Body of pancreas (tissue), 4 donors: ENCODE measurements at places on chromosomes 1 and 21.

DNA sequence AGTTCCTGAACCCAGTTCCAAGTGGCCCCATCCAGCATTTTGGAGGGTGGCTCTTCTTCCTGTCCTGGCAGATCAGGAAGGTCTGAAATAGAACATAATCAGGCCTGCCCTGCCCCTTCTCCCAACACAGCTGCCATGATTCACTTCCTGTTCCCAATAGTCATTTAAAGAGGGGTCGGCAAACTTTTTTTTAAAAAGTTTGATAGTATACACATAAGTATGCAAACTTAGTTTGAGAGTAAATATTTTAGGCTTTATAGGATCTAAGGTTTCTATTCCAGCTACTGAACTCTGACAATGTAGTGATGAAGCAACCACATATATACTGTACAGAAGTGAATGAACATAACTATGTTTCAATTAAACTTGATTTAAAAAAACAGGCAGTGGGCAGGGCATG, 66.4 kb downstream of the LUZP1 start:
- DNase-seq, result no peak

- DNase-seq, result no peak
These were observed 55.9 kb upstream of the GRHL3 start for GRCh38 chr1:24263211-24263610.

DNA sequence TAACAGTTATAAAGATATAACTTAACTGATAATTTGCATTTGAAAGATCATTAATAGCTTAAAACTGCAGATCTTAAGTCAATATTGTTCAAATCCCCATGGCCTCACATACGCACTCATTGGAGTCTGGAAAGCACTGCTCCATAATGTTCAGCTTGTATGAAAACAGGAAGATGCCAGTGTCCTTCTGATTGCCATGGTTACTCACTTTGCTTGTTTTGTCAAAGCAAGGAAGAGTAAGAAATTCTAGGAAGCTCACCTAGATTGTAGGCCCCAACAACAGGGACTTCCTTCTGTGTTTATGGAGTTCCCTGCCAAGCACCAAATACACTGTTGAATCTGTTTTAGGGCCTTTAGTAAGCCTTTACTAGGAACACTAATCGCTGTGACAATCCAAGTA, 10.9 kb downstream of the GAS5 start:
- no peak for DNase-seq

- peak; percentile 33 for DNase-seq
These were observed 24.2 kb upstream of the PHTF1 start for GRCh38 chr1:113783254-113784103.

- DNase-seq, result no peak
These were observed 83.2 kb downstream of the PLXNA2 start for GRCh38 chr1:208161005-208161404.

DNA sequence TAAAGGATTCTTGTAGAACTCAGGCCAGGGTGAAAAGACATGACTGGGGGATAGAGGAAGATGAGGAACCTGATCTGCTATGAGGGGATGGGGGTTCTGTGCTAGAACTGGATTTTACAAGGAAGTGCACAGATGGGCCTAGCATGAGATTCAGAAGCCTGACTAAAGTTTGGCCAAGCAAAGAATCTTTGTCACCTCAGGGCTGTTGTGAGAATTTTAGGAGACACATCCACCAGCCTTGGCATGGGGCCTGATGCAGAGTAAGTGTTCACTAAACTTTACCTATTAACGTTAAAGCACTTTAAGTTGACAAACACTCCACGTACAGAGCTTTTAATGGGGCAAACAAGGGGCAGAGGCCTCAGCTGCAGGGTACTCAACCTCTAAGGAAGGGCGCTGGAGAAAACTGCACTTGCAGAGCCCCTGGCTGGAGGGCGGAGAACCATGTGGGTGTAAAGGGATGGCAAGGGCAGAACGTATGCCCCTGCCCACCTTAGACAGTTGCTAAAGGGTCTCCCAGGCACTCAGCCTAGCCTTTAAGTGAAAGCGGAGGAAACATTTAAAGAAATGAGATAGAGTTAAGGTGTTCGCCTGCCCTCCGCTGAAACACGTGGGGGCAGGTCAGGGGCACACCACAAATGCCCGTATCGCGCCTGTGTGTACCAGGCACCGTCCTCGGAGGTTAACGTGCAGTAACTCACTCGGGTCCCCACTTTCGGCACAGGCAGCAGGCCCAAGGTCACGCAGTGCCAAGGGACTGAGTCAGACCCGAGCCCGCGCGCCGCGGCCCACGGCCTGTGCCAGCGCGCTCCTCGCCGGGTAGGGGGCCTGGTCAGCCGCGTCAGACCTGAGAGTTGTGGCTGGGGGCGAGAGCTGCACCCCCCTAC, 990 bp upstream of the MRPS6 start:
- DNase-seq, result peak; percentile 67

GRCh38 chr1:11321656-11322491, 48.9 kb downstream of the UBIAD1 start:
- DNase-seq, result no peak

DNA sequence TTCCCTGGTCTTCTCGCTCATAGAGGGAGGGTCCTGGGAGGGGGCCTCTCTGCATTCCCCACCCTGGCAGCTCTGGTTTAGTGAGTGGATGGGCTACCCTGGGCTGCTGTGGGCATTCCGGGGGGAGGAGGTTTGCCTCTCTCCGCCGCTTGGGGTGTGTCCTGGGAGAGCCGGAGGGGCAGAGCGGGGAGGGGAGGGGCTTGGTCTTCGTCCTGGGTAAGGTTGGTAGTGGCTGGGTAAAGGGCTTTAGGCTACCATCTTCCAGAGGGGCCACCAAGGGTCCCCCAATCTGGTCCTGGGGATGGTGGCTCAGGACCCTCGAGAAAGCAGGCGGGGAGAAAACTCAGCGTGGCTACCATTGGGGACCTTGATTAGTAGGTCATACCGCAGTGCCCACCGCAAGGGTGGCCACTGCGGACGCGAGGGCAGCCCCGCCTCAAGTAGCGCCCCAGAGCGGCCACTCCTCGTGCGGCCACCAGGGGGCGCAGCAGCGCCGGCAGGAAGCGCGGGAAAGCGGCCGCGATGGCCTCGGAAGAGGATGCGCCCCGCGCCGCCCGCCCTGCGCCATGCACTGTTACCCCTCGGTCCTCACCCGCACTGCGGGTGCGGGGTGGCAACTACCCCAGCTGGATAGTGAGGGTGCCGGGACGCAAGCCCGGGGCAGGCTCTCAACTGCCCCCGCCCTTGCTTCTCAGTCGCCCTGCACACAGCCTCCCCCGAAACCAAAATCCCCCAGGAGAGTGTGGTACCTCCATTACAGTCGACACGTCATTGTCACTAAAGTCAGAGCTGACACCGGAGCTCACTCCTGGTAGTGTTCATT, 44.1 kb upstream of the SLC25A33 start:
- DNase-seq, result peak; percentile 68

- DNase-seq, result no peak
These were observed 6.3 kb downstream of the SLAMF1 start for GRCh38 chr1:160640359-160641123.

- no peak for DNase-seq
These were observed 36.6 kb upstream of the POU2F1 start for GRCh38 chr1:167184081-167184480.

GRCh38 chr1:218556016-218556415, 210.9 kb downstream of the TGFB2 start:
- DNase-seq, result no peak

DNA sequence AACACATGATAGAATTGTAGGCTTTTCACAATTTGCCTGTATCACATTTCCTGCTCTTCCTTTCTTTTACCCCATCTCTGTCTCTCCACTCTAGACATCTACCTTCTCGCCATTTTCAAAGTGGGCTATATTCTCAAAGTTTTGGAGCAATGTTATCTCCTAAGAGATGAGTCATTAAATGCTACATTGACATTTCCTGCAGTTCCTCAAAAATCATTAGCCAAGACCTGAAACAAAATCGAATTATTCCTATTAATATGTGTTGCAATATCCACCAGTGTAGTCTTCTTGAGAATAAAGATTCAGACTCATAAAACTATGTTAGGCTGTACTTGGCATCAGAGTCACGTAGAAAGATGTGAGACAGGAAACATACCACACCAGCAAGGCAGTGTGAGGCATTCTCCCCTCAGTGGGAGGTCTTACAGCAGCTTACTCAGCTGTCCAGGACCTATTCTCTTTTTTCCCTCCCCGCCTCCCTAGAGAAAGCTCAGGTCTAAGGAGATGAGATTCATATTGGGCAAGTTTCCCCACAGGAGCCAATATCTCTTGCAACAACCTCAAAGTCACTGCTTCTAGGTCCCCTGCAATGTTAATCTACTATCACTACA, 38.8 kb downstream of the FRRS1 start:
- no peak for DNase-seq

DNA sequence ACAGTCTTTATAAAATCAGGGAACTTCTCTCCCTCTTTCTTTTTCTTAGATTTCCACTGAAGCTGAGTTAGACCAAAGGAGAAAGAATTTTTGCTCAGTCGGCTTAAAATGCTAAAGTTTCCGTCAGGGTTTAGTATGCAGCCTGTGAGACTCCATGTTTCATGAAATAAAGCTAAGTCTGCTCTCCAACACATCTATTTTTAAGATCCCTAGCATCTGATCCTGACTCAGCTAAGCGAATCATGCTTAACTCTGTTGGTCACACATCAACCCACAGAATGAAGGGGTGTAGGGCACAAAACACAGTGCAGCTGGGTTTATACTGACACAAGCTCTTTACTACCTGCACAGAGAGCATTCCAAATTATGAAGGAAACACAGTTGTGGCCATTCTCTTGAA, 102.4 kb upstream of the ZNF281 start:
- no peak for DNase-seq

GRCh38 chr1:84506729-84507453, 510 bp upstream of the GNG5 start:
- no peak for DNase-seq

GRCh38 chr21:42159560-42160110, 59.3 kb upstream of the ABCG1 start:
- no peak for DNase-seq

DNA sequence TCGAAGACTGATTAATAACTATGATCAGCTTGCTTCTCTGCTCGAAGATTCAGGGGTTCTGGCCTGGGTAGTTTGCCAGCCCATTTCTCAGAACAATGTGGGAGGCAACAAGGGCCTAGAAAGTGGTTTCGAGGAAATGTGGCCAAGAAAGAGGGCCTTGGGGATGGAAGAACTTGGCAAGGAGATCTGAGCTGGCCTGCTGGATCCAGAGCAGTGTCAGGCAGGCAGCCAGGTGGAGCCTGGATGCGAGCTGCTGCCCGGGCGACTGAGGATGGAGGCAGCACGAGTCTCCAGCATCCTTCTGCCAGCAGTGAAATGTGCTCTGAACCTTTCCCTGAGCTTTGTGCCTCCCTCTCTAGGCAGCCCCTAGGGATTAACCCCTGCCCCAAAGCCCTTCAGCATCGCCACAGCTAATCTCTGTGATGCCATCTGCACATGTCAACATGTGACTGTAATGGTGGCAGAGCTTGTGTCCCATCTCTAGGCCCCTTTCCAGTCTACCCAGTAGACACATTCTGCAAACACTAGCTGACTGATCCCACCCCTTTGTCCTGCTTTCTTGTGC, 61.0 kb upstream of the NEK2 start:
- no peak for DNase-seq

DNA sequence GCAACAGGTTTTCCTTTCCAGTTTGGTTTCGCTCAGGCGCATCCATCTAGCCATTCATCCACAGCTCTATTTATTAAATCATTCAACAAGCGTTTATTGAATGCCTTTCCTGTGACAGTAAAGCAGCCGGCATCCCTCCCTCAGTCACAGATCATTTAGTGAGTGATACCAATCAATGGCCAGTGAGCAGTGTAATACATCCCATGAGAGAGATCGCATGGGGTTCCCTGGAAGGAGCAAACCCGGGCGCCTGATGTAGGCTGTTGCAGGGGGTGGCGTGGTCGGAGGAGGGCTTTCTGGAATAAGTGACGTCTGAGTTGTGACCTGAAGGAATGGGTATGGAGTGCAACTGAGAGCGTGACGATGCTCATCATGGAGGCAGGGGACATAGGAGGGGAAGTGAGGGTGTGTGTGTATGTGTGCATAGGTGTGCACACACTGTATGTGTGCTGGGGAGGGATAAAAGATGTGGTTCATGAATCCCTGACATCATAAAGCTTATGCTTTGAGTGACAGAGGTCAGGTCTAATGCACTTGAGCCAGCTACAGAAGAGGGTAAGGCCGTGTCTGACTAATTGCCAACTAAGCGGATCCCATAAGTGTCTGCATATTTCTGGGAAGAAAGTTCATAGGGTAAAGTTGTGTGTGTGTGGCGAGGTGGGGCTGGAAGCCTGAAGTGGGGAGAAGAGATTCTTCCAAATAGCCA, 6.6 kb downstream of the FCMR start:
- no peak for DNase-seq

DNA sequence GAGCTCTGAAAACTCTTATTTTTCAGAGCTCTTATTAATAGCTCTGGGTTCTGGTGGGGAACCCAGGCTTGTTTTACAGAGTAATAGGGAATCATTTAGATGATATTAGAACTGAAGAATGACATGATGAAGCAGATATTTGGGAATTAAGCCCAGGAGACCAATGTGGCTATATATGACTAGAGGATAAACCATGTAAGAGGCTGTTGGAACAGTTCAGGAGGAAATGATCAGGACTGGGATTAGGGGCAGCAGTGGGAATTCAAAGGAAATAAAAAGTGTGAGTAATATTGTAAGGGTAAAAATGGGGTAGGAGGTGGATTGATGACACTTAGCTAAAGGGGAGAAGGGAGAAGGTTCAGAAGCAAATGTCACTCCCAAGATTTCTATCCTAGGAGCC, 58.6 kb downstream of the GIPC2 start:
- DNase-seq, result no peak

DNA sequence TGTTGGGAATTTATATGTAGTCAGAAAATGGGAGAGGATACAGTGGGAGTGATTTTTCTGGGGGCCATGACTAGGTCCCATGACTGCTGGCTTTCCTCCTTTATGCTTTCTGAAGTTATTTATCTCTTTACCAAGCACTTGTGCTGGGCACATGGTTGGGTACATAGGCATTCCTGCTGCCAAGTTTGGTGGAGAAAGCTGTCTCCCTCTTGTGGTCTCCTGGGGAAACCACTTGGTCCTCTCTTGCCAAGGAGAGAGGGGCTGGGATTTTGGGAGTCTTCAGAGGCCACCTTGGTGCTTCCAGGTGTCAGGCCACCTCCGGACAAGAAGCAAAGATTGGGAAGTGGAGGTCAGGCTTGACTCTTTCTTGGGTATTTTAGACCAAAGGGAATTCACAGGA, 120.2 kb upstream of the KCNE2 start:
- DNase-seq, result peak; percentile 24

- no peak for DNase-seq
These were observed 33.3 kb downstream of the ALG14 start for GRCh38 chr1:95039360-95040031.

DNA sequence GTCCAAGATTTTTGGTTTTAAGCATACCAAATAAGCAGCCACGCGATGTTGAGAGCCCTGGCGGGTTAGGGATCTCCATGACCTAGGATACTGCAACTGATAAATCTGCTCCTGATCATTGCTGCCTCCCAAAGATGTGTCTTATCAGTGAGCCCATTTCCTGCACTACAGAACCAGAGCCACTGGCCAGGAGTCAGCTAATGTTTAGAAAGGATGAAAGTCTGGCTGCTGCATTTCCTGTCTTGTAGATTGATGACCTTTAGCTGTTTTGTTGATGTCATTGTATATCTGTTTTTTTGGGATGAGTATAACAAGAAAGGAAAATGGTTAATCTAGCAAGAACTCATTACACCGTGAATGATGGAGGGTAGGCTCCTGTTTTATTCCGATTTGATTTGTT, 74.5 kb downstream of the C1orf21 start:
- no peak for DNase-seq
